ENCODE measurements at places on chromosomes 12 and 14. TPM values are rescaled to one million over a fixed set of nuclear protein-coding genes. Genes with fewer than 3 reads are reported as not detected.

Gene P2RX7
- total RNA-seq: 8.5 TPM

Gene KRT6C
- not detected for total RNA-seq

Gene PCNX4
- total RNA-seq: 32.6 TPM

Gene GLIPR1
- total RNA-seq: 12.1 TPM

Gene SMCO3
- not detected for total RNA-seq
